ENCODE measurements at places on chromosomes 2 and 18.

DNA sequence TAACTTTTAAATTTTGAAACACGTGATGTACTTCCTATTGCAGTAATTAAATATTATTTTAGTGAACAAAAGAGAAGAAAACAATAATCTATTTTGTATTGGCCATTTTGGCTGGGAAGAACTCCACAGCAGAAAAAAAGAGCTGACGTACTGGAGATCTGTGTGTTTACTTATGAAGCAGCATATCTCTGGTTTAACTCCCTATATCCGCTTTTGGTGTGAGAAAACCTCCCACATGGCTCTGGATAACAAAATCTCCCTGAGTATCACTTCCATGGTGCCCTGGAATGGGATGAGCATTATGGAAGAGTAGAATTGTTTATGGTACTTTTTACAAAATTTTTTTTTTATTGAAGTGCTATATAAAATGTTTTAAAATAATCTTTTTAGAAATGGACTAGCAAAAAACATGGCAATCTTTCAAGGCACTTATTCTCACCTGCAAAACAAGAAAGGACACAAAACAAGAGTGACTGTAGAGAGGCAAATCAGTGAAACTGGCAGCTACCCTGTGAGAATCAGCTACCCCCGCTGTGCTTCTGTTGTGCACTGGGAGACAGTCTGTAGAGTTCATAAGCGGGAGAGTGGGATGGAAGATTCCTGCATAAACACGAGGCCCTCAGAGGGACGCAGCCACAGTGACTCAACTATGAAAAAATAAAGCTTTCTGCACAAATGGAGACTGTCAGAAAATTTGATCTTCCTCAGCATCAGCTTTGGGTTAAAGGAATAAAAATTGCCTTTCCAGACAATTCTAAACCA lies 762.2 kb upstream of the HS6ST1 start:
- peaks cover 17% of the 10 kb centered on the region for H3K27me3 ChIP-seq
- H3K4me3 ChIP-seq = no peak overlapping the region
- no peaks in the 10 kb centered on the region for H3K36me3 ChIP-seq
- H3K27ac ChIP-seq = no peak overlapping the region
- H3K4me1 ChIP-seq = no peaks in the 10 kb centered on the region

- H3K36me3 ChIP-seq = no peaks in the 10 kb centered on the region
- H3K4me1 ChIP-seq = peaks cover 8% of the 10 kb centered on the region
- no peaks in the 10 kb centered on the region for H3K27me3 ChIP-seq
- no peak overlapping the region for H3K4me3 ChIP-seq
Measured at GRCh38 chr2:59993726-59994125, 559.7 kb downstream of the BCL11A start.

DNA sequence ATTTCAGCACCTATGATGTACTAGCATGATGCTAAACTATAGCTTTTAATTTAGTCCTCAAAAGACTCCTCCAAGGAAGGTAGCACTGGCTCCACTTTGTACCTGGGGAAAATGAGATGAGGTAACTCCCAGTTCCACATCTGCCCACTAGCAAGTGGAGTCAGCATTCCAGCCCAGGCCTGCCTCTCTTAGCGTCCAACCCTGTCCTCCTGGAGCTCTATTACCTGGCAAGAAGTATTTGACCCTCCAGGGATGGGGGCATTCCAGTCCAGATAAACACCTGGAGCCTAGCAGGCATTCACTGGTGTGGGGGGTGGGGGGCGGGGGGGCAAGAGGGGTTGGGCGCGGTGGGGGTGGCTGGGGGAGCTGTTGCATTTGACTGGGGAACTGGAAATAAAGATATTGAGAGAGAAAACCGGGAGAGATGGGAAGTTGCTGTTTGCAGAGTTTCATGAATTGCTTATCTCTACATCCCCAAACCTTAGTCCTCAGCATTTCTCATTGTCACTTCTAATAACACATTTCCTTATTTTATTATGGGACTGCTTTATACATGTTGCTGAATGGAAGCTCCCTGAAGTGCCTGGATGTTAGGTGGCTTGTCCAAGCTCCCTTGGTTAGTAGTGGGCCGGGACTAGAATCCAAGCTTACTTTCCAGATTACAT lies 22.0 kb upstream of the FZD5 start:
- H3K4me3 ChIP-seq = no peak overlapping the region
- H3K27ac ChIP-seq = no peak overlapping the region
- DNase-seq = no peak
- H3K27me3 ChIP-seq = no peaks in the 10 kb centered on the region
- peaks cover 4% of the 10 kb centered on the region for H3K4me1 ChIP-seq

DNA sequence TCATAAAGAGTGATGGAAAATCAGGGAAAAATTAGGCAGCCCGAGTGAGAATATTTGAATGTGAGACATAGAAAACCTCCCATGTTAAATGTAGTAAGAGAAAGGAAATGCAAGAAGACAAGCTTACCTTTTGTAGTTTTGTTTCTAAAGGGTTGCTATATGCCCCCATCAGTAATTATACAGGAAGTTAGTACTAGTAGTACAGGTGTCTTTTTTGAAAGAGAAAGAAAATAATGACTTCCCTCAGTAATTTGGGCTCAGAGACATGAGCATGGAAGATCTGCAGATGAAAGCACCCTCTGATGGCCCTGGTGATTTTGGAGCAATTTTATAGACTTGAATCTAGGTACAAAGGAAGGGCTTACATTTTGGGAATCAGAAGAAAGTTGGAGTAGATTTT lies 80.8 kb downstream of the RHBDD1 start:
- H3K36me3 ChIP-seq = peaks cover 14% of the 10 kb centered on the region
- no peak overlapping the region for H3K27ac ChIP-seq
- H3K27me3 ChIP-seq = no peaks in the 10 kb centered on the region
- H3K4me1 ChIP-seq = no peaks in the 10 kb centered on the region
- DNase-seq = no peak

GRCh38 chr2:20450201-20450999 lies 3.5 kb downstream of the RHOB start:
- peaks cover 3% of the 10 kb centered on the region for H3K27me3 ChIP-seq
- no peak for DNase-seq
- peak overlapping the region; percentile 78 for H3K27ac ChIP-seq
- H3K4me3 ChIP-seq = peak overlapping the region; percentile 87
- H3K4me1 ChIP-seq = peaks cover 20% of the 10 kb centered on the region

GRCh38 chr18:73859837-73860397 lies 287.7 kb downstream of the FBXO15 start:
- H3K36me3 ChIP-seq = no peaks in the 10 kb centered on the region
- H3K4me3 ChIP-seq = no peak overlapping the region
- DNase-seq = no peak
- no peak overlapping the region for H3K27ac ChIP-seq

DNA sequence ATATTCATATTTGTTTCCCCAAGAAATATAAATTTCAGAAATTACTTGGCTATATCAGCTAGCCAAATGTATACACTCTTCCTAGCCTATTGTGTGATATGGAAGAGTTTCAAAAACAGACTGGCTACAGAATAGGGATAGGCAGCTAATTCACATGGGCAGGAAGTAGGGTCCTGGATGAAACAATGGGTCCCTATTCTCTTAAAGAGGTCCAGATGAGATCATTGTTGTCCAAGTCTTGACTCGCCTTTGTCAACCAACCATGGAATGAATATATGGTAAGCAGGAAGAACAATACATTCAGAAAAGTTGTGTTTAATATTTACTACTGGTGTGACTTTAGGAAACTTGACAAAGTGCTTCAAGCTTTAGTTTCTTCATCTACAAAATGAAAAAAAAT lies 319.9 kb downstream of the NBAS start:
- no peak for DNase-seq
- no peak overlapping the region for H3K4me3 ChIP-seq
- peaks cover 20% of the 10 kb centered on the region for H3K4me1 ChIP-seq
- peaks cover 13% of the 10 kb centered on the region for H3K36me3 ChIP-seq
- H3K27me3 ChIP-seq = no peaks in the 10 kb centered on the region
- H3K27ac ChIP-seq = no peak overlapping the region

GRCh38 chr2:148540022-148540421 lies 104.5 kb upstream of the EPC2 start:
- H3K36me3 ChIP-seq = no peaks in the 10 kb centered on the region
- no peaks in the 10 kb centered on the region for H3K4me1 ChIP-seq
- no peak overlapping the region for H3K4me3 ChIP-seq

GRCh38 chr2:239882331-239882732 lies 142.8 kb downstream of the NDUFA10 start:
- H3K36me3 ChIP-seq = no peaks in the 10 kb centered on the region
- H3K27ac ChIP-seq = no peak overlapping the region
- DNase-seq = peak; percentile 71
- H3K4me1 ChIP-seq = peaks cover 38% of the 10 kb centered on the region

- peaks cover 10% of the 10 kb centered on the region for H3K4me1 ChIP-seq
- no peak for DNase-seq
- H3K27ac ChIP-seq = no peak overlapping the region
- peaks cover 50% of the 10 kb centered on the region for H3K36me3 ChIP-seq
- H3K27me3 ChIP-seq = peaks cover 9% of the 10 kb centered on the region
Measured at GRCh38 chr2:75512455-75513212, 48.1 kb downstream of the EVA1A start.

- H3K27ac ChIP-seq = no peak overlapping the region
- H3K27me3 ChIP-seq = peaks cover 4% of the 10 kb centered on the region
- H3K4me1 ChIP-seq = no peaks in the 10 kb centered on the region
- H3K4me3 ChIP-seq = no peak overlapping the region
Measured at GRCh38 chr18:6616981-6617380, 112.5 kb upstream of the ARHGAP28 start.

DNA sequence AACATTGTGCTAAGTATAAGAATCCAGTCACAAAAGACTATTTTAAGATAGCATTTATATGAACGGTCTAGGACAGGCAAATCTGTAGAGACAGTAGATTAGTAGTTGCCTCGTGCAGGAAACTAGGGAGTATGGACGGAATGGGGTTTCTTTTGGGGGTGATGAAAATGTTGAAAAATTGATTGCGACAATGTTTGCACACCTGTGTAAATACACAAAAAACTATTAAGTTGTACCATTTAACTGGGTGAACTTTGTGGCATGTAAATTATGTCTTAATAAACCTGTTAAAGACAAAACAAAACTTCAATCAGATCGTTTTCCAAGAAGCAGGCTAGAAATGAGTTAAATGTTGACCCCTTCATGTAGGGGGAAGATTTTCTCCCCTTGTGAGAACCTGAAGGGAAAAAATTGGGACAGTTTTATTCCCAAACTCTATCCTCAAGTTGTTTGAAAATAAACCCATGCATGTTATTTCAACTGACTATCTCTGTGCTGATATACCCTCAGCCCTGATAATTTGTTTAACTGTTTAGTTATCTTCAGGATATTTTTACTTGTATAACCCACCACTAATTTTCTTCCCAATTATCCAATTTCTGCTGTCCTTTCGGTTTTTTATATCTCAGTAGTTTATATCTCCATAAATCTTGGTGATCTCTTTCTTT lies 87.2 kb downstream of the CAMKMT start:
- no peaks in the 10 kb centered on the region for H3K4me1 ChIP-seq
- H3K36me3 ChIP-seq = peaks cover 4% of the 10 kb centered on the region
- no peak overlapping the region for H3K4me3 ChIP-seq
- no peak overlapping the region for H3K27ac ChIP-seq
- H3K27me3 ChIP-seq = no peaks in the 10 kb centered on the region

DNA sequence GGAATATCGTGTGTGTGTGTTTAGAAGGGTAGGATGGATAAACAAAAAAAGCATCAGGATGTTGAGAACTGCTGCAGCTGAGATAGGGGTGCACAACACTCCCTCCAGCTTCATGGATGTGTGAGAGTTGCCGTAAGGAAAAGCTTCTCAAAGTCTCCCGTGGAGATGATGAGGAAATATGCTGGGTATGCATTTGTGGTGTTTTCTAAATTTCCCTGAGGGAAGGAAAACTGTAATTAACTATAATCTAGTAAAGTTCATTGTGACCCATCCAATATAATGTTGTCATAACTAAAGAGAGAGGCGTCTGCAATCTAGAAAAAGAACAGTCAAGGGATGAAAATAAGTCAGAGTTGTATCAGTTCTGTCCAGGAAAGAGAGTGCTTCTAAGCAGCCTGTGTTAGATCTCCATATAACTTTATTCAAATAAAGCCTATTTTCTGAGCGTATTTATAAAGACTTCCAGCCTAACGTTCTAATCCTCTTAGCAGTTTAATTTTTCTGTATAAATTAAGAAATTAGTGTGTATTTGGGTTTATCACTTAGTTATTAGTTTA lies 7.3 kb upstream of the LMAN2L start:
- H3K36me3 ChIP-seq = no peaks in the 10 kb centered on the region
- H3K4me3 ChIP-seq = no peak overlapping the region
- H3K4me1 ChIP-seq = peaks cover 13% of the 10 kb centered on the region
- H3K27ac ChIP-seq = no peak overlapping the region
- no peaks in the 10 kb centered on the region for H3K27me3 ChIP-seq
- DNase-seq = no peak

DNA sequence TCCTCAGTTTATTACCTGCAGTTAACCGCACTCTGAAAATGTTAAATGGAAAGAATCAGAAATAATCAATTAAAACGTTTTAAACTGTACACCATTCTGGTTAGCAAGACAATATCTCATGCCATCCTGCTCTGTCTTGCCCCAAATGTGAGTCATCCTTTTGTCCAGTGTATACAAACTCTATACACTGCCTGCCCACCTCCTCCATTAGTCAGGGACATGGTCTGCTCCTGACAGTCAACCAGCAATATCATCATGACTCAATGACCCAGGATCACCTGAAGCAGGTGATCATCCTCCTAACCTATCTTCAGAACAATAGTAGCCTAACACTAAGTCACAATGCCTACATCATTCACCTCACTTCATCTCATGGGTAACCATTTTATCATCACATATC lies 214.7 kb downstream of the KCNH7 start:
- H3K27me3 ChIP-seq = no peaks in the 10 kb centered on the region
- no peak overlapping the region for H3K27ac ChIP-seq
- no peak overlapping the region for H3K4me3 ChIP-seq
- DNase-seq = no peak
- no peaks in the 10 kb centered on the region for H3K36me3 ChIP-seq
- no peaks in the 10 kb centered on the region for H3K4me1 ChIP-seq

DNA sequence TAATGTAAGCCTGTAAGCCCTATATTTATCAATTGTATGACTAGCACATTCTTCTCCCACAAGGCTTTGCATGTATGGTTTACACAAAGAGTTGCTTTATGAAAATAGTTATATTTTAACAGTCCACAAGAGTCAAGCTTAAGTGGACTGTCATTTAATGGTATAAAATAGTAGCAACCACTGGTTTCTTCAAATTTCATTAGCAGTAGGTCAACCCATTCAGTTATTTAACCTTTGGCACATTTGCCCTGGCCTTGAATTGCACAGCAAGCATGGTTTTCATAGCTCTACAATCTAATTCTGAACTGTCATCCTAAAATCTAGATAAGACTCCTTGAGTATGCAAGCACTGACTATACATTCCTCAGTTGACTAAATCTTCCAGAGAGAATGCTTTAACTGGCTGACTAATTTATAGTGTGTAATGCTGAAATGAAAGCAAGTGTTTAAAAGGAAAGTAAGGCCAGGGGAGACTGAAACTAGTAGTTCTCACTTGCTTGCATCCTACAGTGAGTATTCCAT lies 1.8 kb downstream of the DPP4 start:
- H3K27me3 ChIP-seq = peaks cover 40% of the 10 kb centered on the region
- H3K4me3 ChIP-seq = peak overlapping the region; percentile 91
- H3K27ac ChIP-seq = peak overlapping the region; percentile 35

- H3K27ac ChIP-seq = no peak overlapping the region
- peaks cover 9% of the 10 kb centered on the region for H3K4me1 ChIP-seq
- H3K36me3 ChIP-seq = no peaks in the 10 kb centered on the region
- H3K4me3 ChIP-seq = no peak overlapping the region
Measured at GRCh38 chr2:205967391-205968075, 118.4 kb downstream of the INO80D start.

GRCh38 chr2:203656522-203657287 lies 49.7 kb upstream of the CD28 start:
- H3K4me3 ChIP-seq = peak overlapping the region; percentile 3
- no peaks in the 10 kb centered on the region for H3K36me3 ChIP-seq
- no peaks in the 10 kb centered on the region for H3K27me3 ChIP-seq
- H3K27ac ChIP-seq = peak overlapping the region; percentile 94
- peaks cover 6% of the 10 kb centered on the region for H3K4me1 ChIP-seq
- DNase-seq = no peak
